ENCODE measurements at places on chromosomes 4 and X. TPM values are rescaled to one million over a fixed set of nuclear protein-coding genes. Genes with fewer than 3 reads are reported as not detected.

DUSP21 gene
- not detected for total RNA-seq

CXorf49 gene
- not detected for total RNA-seq

MAD2L1 gene
- 45.9 TPM for total RNA-seq

TMEM156 gene
- 16.6 TPM for total RNA-seq

IL2RG gene
- 0.11 TPM for total RNA-seq

SMIM10L2A gene
- total RNA-seq = 0.15 TPM

UGT2B28 gene
- total RNA-seq = not detected

PDLIM3 gene
- 0.16 TPM for total RNA-seq

SH3RF1 gene
- 7.2 TPM for total RNA-seq

AMBN gene
- total RNA-seq = not detected

SYAP1 gene
- total RNA-seq = 20.8 TPM

AWAT2 gene
- total RNA-seq = not detected

All from A549 treated with AZD2906 at 1 μM for 4 hours (cell line).